NCI-H1694 treated with DMSO at 0.1 percent for 48 hours (cell line): ENCODE measurements at places on chromosomes 5 and 9.

DNA sequence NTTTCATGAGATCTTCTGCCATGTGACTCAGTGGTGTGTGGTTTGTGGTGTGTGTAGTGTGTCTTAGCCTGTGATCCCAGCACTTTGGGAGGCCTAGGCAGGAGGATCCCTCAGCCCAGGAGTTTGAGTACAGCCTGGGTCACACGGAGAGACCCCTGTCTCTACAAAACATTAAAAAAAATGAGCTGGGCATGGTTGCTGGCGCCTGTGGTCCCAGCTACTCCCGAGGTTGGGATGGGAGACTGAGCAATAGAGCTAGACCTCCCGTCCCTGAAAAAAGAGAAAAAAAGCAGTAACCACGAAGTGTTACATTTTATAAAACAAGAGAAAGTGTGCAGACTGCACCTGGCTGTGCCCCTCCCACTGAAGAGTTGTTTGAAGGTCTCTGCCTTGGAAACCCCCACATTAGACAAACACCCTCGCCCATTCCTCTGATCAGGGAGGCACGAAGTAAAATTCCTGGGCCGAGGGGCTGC lies 21.2 kb upstream of the RNU6ATAC start:
- no peak for DNase-seq

DNA sequence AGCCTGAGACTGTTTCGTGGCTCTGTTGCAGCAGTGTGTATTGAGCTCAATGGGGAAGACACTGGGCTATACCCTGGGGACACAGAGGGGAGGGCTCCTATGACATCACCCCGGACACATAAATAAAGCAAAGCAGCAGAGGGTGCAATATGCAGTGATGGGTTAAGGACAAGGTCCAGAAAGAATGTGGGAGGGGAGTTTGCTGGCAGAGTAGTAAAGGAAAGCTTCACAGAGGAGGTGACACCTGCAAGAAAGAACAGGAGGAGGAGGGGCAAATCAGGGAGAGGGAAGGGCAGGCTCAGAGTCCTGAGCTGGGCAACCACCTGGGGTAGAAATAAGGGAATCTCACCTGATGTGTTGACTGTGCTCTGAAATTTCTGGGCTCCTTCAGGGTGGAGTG lies 35.3 kb upstream of the CDKN2AIPNL start:
- no peak for DNase-seq

DNA sequence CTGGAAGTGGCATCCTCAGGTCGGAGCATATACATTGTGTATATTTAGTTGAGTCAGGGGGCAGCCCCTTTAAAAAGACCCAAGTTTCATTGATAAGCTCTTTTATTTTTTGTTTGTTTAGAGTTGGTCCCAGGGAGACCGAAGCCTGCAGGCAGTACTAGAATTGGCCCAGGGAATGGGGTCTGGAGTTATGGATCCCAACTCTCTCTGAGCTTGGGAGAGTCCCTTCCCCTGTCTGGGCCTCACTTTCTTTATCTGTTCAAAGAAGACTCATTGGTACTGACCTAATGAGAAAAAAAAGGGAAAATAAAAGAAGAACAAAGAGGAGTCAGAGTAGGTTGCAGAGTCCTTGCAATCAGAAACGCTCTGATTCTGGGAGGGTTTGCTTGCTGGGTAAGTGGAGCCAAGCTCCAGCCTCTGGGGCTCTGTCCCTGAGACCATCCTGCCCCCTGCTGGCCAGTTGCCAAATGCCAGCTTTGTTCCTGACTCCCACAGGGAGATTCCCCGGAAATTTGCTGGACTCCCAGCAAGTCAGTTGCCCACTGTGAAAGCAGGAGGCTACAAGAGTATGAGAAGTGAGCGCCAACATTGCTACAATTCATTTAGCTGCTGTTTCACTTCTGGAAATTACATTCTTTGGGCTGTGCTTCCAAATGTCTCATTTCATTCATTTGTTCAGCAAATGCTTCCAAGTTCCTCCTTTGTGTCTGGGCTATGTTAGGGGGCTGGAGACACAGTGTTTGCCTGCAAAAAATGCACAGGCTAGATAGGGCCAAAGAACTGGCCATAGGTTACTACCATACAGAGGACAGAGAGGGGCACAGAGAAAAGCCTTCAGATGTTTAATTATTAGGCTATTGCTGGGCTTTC lies 156.2 kb downstream of the MELK start:
- DNase-seq, result peak; percentile 66

DNA sequence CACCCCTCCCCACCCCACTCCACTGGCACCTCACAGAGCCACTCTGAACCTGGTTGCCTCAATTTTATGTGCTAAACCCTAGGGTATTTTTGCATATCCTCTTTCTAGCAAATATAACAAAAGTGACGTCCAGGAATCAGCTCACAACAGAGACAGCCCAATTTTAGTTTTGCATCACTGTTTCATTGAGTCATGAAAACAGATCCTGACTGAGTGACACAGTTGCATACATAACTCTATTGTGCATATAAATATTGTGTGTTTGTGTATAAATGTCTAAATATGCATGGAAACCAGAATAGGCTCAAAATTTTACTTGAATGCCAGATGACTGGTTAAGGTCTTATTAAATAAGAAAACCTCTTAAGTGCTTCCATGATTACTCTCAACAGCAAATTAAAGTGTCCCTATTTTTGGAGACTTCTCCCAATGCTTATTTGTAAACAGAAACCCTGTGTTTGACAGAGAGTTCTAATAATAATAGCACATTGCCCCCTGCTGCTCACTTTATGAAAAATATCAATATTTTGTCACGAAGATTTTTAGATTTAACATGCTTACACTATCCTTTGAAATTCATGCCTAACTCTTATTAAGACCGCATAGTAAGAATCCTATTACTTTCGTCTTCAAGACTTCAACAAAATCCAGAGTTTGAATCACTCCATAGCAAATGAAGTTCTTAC lies 75.5 kb upstream of the PRRC1 start:
- DNase-seq, result peak; percentile 53

- no peak for DNase-seq
These were observed 19.8 kb upstream of the MRNIP start for GRCh38 chr5:179878222-179879002.

- no peak for DNase-seq
These were observed 43.5 kb downstream of the ADAMTS2 start for GRCh38 chr5:179301796-179302195.

GRCh38 chr5:26582350-26583045 lies 455.9 kb downstream of the CDH9 start:
- DNase-seq, result no peak

DNA sequence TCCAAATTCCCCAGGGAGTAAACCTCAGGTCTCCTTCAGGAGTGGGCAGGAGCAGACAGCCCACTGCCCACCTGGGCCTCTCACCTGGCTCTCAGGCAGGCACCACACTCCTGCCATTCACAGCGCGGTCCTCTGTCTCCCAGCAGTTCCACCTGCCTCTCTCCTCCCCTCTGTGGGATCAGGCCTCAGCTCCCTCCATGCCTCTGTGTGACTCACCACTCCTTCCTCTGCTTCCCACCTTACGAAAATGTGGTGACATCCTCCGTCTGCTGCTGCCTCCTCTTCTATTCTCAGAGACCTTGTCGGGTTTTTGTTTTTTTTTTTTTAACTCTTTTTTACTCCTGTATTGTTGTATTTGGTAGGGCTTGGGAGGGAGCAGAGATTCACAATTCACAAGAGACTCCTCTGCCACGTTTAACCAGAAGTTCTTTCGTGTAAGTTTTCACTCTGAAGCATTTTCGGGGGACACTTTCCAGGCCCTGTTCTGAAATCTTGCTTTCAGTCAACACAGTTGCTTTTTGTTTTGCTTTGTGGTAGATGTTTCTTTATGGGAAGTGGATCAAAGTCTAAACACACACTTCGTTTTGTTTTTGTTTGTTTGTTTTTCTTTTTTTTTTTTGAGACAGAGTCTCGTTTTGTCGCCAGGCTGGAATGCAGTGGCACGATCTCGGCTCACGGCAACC lies 21.1 kb upstream of the CDKN2AIPNL start:
- no peak for DNase-seq

DNA sequence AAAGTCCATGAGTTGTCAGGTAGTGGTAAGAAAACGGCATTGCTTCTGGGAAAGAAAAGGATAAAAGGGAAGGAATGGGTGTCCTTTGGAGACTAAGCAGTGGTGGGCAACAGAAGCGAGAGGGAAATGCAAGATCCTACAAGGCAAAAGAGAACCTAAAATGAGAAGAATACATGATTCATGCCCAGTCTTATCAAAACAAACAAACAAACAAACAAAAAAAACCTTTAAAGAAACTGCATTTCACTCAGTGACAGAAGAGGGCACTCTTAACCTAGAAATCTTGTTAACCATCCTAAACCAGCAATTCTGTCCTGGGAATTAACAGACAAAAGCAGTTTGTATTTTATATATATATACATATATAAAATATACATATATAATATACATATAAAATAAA lies 88.5 kb downstream of the SUSD1 start:
- peak; percentile 30 for DNase-seq

GRCh38 chr5:174655351-174655750 lies 69.0 kb upstream of the MSX2 start:
- no peak for DNase-seq

GRCh38 chr9:99485459-99485858 lies 263.4 kb downstream of the SEC61B start:
- DNase-seq, result no peak

GRCh38 chr5:125152461-125153189 lies 406.2 kb upstream of the ZNF608 start:
- DNase-seq, result no peak

DNA sequence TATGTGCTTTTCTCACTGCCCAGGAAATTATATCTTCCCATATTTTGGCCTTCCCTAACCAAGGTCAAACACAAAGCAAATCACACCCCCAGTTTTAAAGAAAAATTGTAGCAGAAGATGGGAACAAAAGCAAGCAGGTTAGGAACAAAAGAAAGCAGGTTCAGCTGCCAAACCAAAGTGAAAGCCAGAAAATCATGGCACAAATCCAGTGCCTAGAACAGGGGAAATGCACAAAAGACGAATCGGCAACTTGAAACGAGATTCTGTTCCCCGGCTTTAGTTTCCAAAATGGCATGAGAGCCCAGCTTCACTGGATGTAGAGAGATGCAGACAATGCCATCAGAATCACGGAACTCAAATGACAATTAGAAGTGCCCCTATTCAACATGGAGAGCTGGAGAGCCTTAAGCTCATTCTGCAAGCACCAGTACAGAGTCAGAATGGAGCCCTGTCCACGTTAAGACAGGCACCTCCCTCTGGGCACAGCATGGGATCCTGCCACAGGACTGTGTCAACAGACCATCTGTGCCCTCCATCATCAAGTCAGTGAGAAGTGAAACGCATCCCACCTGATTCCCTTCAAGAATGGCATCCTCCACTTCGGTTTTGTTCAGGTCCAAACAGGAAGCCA lies 13.8 kb downstream of the DNAH5 start:
- DNase-seq, result peak; percentile 39

DNA sequence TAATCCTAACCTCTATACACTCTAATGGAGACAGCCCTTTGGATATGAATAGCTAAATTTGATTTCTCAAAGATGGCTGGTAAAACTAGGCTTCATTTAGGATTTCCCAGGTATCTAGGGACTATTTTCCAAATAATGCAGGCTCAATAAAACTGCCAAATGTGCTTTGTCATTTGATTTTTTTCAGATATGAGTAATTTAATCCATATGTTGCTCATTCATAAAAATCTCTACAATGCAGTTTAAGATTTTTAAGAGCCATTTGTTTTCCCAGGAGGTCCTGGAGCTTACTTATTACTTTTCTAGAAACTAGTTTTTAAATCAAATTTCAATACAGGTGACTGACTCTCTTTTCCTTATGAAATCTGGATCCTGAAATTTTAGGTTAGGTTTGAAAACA lies 349.3 kb upstream of the SLC24A2 start:
- DNase-seq, result no peak

DNA sequence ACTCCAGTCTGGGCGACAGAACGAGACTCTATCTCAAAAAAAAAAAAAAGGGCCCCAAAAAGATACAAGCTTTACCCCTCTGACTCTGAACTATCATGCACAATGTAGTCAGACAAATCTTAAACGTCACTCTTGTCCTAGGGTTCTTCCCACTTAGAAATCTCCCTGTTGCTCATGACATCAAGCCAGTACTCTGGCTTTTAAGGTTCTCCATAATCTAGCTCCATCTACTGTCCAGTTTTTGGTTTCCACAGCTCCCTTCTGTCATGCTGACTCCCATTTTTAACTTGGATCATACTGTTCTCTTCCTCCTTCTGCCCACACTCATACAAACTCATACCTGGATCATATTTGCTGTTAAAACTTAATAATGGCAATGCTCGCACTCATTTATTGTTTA lies 156.7 kb upstream of the TLX3 start:
- peak; percentile 45 for DNase-seq

GRCh38 chr9:136412962-136413361 lies 2.5 kb downstream of the PMPCA start:
- DNase-seq, result no peak

GRCh38 chr9:94135222-94135621 lies 51.0 kb downstream of the PTPDC1 start:
- DNase-seq, result no peak

GRCh38 chr5:54628050-54628449 lies 110.5 kb downstream of the SNX18 start:
- DNase-seq, result no peak
